ENCODE measurements at places on chromosomes 7 and 10. TPM values are rescaled to one million over a fixed set of nuclear protein-coding genes. Genes with fewer than 3 reads are reported as not detected.

GPR15LG gene
- not detected for total RNA-seq

SRI gene
- total RNA-seq = 83.7 TPM

HNRNPH3 gene
- total RNA-seq = 66.1 TPM

TLX1 gene
- not detected for total RNA-seq

HMX2 gene
- total RNA-seq = not detected

TSPAN33 gene
- 2.0 TPM for total RNA-seq

DNA sequence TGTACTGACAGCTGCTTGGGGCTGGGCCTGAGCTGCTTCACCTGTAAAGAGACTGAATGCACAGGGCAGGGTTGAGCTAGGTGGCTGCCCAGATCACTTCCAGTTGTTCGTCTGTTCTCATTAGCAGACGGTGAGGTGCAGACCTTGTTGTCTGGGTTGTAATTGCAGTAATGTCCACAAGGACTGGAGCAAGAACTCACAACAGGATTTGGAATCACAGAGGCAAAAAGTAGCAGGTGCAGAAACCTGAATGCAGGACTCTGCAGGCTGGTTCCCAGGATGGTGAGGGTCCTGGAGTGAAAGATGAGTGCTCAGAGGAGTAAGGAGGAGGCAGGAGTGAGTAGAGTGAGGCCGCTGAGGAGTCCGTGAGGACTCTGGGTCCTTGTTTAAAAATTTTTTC, 9.2 kb downstream of the ZSCAN25 start:
- DNase-seq = no peak
- no peaks in the 10 kb centered on the region for H3K4me1 ChIP-seq
- peaks cover 23% of the 10 kb centered on the region for H3K36me3 ChIP-seq
- H3K27me3 ChIP-seq = no peaks in the 10 kb centered on the region

DNA sequence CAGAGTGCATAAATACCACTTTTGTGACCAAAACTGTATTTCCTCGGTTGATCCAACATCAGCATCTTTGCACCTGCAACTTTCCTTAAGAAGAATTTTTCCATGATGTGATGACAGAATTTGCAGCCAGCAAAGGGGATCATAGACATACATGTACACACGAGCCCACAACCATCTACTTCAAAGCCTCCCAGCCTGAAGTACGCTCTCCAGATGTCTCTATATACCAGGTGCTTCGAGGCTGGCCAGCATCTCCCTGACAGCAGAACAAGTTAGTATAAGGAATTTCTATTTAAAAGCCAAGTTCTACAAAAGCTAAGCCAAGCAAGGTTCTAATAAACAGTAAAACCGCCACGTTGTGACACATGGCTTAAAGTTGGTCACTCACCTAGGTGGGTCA, 328.5 kb downstream of the KCNMA1 start:
- H3K4me3 ChIP-seq = no peak overlapping the region
- no peaks in the 10 kb centered on the region for H3K27me3 ChIP-seq
- no peaks in the 10 kb centered on the region for H3K36me3 ChIP-seq
- H3K4me1 ChIP-seq = no peaks in the 10 kb centered on the region
- no peak for DNase-seq

DNA sequence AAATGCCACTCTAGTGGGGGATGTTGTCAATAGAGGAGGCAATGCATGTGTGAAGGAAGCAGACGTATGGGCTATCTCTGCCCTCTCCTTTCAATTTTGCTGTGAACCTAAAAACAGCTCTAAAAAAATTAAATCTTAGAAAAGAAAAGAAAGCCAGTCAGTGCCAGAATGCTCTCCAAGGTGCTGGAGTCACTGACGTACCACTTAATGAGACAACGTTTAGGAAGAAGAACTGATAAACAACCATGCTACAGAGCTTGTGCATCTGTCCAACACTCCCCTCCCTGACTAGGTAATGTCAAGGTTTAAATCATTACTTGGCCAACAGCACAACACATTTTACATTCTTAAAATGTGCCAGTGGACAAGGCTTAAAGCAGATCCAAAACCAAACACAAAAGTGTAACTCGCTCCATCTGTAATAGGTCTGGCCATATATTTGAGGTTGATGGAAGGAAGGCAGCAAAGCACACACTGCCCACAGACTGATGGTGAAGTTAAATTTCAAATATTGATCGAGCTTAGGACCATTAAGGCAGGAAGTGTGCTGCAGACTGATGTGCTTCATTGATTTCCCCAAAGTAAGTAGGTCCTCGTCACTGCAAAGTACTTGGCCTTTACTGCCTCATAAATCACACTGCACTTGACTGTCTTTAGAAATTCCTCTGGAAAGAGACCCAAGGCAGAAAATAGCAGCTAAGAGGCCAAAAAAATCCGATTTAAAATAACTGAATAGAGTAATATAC, 15.5 kb downstream of the ARMH3 start:
- no peaks in the 10 kb centered on the region for H3K27me3 ChIP-seq
- no peaks in the 10 kb centered on the region for H3K4me1 ChIP-seq
- H3K36me3 ChIP-seq = no peaks in the 10 kb centered on the region
- no peak overlapping the region for H3K27ac ChIP-seq

GRCh38 chr10:93309062-93309461, 173.1 kb downstream of the MYOF start:
- no peaks in the 10 kb centered on the region for H3K4me1 ChIP-seq
- H3K4me3 ChIP-seq = no peak overlapping the region
- no peak for DNase-seq
- H3K36me3 ChIP-seq = peaks cover 94% of the 10 kb centered on the region
- H3K27ac ChIP-seq = no peak overlapping the region
- H3K27me3 ChIP-seq = no peaks in the 10 kb centered on the region

GRCh38 chr7:128359939-128360338, 1.6 kb downstream of the PRRT4 start:
- H3K36me3 ChIP-seq = no peaks in the 10 kb centered on the region
- H3K27ac ChIP-seq = no peak overlapping the region
- H3K4me1 ChIP-seq = peaks cover 3% of the 10 kb centered on the region

- H3K36me3 ChIP-seq = no peaks in the 10 kb centered on the region
- no peak overlapping the region for H3K4me3 ChIP-seq
- no peaks in the 10 kb centered on the region for H3K4me1 ChIP-seq
- H3K27ac ChIP-seq = no peak overlapping the region
- no peak for DNase-seq
Observed at GRCh38 chr7:116185956-116186355, 24.4 kb upstream of the TES start.

DNA sequence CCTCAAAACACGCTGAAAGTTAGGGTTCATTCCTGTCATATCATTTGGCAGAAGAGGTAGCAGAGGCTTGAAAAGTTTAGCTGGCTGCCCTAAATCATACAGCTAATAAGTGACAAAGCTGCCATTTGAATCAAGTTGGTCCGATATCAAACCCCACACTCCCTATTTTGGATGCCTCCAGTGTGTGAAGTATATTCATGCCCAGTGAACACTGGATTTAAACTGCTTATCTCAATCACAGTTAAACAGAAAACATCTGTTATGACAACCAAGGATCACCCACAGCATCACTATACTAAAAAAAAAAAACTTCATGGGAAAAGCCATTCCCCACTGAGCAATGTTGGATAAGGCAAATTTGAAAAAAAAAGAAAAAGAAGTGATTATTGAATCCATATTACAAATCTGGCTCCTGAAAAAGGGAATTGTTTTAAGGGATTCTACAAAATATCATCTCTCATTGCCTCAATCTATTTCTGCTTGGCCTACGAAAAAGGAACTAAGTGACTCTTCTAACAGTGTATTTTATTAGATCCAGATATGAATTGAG, 48.3 kb downstream of the ABCB1 start:
- no peak overlapping the region for H3K4me3 ChIP-seq
- no peak overlapping the region for H3K27ac ChIP-seq
- DNase-seq = no peak
- H3K27me3 ChIP-seq = no peaks in the 10 kb centered on the region
- no peaks in the 10 kb centered on the region for H3K4me1 ChIP-seq
- H3K36me3 ChIP-seq = no peaks in the 10 kb centered on the region

- no peak overlapping the region for H3K4me3 ChIP-seq
- no peak overlapping the region for H3K27ac ChIP-seq
- peaks cover 5% of the 10 kb centered on the region for H3K4me1 ChIP-seq
- no peaks in the 10 kb centered on the region for H3K36me3 ChIP-seq
- DNase-seq = no peak
- H3K27me3 ChIP-seq = no peaks in the 10 kb centered on the region
Observed at GRCh38 chr7:151824373-151824933, 52.5 kb downstream of the PRKAG2 start.

GRCh38 chr10:114271075-114271778, 32.2 kb downstream of the VWA2 start:
- H3K4me1 ChIP-seq = no peaks in the 10 kb centered on the region
- no peaks in the 10 kb centered on the region for H3K36me3 ChIP-seq
- no peak overlapping the region for H3K27ac ChIP-seq
- no peaks in the 10 kb centered on the region for H3K27me3 ChIP-seq

DNA sequence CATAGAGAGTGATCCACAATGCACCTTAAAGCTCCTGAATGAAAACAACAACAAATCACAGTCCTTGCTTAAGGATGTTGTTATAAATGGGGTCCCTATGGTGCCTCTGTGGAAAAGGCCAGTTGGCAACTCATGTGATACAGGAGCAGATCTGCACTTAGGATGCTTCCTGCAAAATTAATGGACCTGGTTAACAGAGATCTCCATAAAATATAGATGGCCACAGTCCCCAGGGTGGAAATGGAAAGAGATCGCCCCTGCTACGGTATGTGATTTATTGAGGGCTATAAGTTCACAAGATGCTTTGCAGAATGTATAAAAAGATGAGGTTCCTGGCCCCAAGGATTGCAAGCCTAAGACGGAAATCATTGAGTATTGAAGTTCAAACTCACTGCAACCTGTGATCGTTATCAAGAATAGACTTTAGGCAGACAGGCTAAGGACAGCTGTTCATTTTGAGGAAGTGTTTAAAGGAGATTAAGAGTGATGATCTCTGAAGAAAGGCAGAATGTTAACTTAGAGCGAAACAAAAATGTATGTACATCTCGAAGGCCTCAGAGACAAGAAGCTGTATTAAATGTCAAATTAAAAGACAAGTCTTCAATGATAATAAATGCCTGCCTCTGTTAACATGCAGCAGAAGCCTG, 174.1 kb upstream of the PLPP4 start:
- H3K27ac ChIP-seq = no peak overlapping the region
- no peaks in the 10 kb centered on the region for H3K27me3 ChIP-seq
- no peaks in the 10 kb centered on the region for H3K36me3 ChIP-seq
- no peak for DNase-seq

DNA sequence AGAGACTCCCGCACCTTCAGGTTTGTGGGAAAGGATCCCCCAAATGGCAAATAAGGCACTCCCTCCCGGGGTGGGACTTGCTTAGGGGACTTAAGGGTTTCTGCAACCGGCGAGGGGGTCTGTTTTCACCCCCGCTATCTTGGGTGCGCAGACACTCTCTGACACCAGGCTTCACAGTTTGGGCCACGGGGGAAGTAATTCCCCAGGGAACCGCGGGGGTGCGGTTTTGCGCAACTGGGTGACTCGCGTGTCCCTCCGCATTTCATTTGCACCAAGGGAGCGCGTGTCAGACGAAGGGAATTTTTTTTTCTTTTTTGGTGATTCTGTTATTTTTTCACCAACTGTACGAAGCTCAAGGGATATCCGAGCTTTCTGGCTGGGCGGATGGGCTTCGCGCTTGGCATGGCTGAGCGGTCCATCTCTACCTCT, 1.7 kb downstream of the GRM8 start:
- DNase-seq = no peak
- H3K4me1 ChIP-seq = peaks cover 34% of the 10 kb centered on the region
- H3K27me3 ChIP-seq = peaks cover 33% of the 10 kb centered on the region

DNA sequence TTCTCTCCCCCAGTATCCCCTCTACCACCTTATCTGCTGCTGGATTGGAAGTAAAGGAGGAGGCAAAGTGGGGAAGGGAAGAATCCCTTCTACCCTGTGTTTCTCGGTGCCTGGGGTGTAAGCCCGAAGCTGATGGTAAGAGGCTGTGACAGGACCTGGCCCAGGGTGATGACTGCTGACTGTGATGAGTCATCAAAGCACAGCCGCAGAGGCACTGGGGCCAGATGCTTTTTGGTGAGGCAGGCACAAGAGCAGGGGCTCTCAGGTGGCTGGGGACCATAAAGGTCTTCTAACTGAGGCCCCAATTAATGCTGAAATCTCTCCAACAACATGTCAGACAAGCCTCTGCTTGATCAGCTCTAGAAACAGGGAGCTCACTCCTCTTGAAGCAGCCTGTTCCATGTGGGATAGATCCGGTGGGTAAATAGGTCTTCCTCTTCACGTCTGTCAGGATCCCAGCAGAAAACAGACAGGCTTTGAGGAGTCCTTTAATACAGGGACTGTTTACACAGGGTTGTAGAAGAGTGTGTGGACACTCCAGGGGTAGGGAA, 86.1 kb upstream of the PCBD1 start:
- H3K4me1 ChIP-seq = no peaks in the 10 kb centered on the region
- DNase-seq = no peak
- no peaks in the 10 kb centered on the region for H3K27me3 ChIP-seq
- no peaks in the 10 kb centered on the region for H3K36me3 ChIP-seq

- no peaks in the 10 kb centered on the region for H3K27me3 ChIP-seq
- no peaks in the 10 kb centered on the region for H3K4me1 ChIP-seq
- H3K4me3 ChIP-seq = no peak overlapping the region
- DNase-seq = no peak
- no peaks in the 10 kb centered on the region for H3K36me3 ChIP-seq
- H3K27ac ChIP-seq = no peak overlapping the region
Observed at GRCh38 chr7:15234431-15234830, 327.4 kb downstream of the AGMO start.
